CD4-positive, alpha-beta T cell treated with Interferon alpha-2 for 1 hour (primary cell): ENCODE measurements at places on chromosomes 16 and 17.

DNA sequence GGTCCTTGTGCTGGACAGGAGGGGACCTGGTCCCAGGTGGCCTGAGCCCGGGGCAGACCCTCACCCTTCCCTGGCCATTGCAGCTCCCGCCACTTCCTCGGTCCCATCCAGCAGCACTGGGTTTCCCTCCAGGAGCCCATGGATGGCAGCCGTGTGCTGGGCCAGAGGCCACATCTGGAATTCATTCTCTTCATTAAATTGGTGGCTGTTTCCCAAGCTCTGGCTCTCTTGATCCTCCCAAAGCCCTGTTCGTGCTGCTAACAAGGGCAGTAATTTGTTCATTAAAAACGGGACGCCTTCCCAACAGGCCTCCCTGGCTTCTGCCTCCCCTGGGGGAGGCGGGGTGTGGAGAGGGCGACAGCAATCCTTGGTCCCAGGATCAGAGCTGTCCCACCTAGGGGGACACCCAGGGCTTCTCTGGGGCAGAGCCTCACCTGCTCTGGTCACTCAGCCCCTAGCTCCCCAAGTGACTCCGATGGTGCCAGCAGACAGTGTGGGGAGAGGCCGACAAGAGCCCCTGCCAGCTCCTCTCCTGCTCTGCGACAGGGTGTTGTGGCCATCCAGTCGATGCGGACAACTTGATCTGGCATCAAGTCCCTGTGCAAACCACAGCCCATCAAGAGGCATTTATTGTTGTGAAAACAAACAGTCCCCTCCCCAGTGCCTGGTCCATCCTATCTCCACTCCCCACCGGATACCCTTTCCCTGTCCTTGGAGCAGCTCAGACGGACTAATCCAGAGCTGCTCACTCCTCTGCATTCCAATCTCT is 44.0 kb downstream of the SDK2 start:
- no peak for DNase-seq

GRCh38 chr16:67304020-67304419 is 22.5 kb downstream of the KCTD19 start:
- DNase-seq, result no peak

DNA sequence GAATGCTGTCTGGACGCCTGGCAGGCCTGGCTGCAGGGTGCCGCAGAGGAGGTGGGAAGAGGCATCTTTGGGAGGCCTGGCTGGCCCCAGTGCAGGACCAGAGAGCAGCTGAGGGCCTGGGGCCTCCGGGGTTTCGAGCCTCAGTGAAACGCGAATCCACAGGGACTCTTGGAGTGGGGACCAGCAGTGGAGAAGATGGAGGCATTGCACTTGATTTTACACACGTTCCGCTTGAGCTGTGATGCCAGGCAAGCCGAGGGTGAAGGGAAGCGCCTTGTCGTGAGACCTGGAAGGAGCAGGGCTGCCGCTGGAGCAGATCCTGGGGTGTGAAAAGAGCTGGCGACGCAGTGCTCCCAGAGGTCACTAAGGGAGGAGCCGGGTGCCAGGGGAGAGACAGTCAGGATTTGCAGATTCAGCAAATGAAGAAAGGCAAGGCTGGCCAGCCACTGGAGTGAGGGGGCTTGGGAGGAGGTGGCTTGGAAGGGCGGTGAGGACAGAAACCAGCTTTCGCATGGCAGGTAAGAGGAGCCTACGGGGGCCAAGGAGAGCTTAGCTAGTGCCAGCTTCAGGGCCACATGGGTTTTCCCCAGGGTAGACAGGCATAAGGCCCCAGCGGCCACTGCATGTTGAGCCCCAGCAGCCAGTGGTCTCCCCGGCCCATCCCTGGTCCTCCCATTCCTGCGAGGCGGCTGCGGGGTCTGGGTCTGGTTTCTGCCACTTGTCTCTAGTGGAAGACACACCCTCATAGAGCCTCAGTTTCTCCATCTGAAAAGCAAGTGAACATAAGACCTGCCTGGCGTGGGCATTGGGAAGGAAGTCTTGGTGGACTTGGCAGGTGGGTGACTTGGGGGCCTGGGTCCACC is 175.2 kb upstream of the CHMP6 start:
- no peak for DNase-seq

- no peak for DNase-seq
These were observed 46.4 kb downstream of the DNAH3 start for GRCh38 chr16:21103941-21104860.

DNA sequence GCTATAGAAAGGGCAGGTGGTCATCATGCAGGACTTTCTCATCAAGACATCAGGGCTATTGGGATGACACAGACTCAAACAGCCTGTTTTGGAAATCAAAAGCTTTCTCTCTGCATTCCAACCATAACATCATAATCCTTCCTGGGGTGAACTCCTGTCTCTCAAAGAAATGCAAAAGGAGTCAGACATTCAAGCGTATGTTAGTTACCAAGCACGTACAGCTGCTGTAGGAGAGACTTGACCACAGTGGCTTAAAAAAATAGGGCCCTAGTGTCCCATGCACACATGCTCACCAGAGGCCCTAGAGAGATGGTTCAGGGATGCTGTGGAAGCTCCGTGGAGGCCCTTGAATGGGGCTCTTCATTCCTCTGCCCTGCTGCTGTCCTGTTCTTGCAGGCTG is 24.6 kb upstream of the FOXF1 start:
- no peak for DNase-seq

- no peak for DNase-seq
These were observed 1504.5 kb downstream of the CDH11 start for GRCh38 chr16:63617047-63617989.

GRCh38 chr16:22214889-22215288 is 8.8 kb downstream of the EEF2K start:
- DNase-seq, result no peak

GRCh38 chr17:65174974-65175373 is 37.8 kb downstream of the RGS9 start:
- no peak for DNase-seq

- no peak for DNase-seq
These were observed 43.5 kb downstream of the ZDHHC7 start for GRCh38 chr16:84967828-84968227.
